ENCODE measurements at places on chromosomes 2 and 18. TPM values are rescaled to one million over a fixed set of nuclear protein-coding genes. Genes with fewer than 3 reads are reported as not detected.

Gene ITGB1BP1
- 29.9 TPM for total RNA-seq

Gene LYG2
- total RNA-seq, result not detected

Gene ACVR1C
- total RNA-seq, result 0.18 TPM

Gene FZD7
- 76.1 TPM for total RNA-seq

Gene TMX3
- 39.6 TPM for total RNA-seq

Gene RFTN2
- total RNA-seq, result 12.9 TPM

Gene TEKT4
- 0.29 TPM for total RNA-seq

Gene DSC2
- total RNA-seq, result 19.8 TPM

Gene DSC1
- 0.47 TPM for total RNA-seq

Gene GPR39
- 4.3 TPM for total RNA-seq

Gene PGAP1
- total RNA-seq, result 31.6 TPM

Gene C2orf42
- 18.7 TPM for total RNA-seq

Gene DRC1
- 0.76 TPM for total RNA-seq

Gene TRIM54
- total RNA-seq, result 10.4 TPM

Gene SMAD2
- total RNA-seq, result 90.1 TPM

Gene ASTL
- 0.18 TPM for total RNA-seq

Gene PLGLB1
- total RNA-seq, result 6.9 TPM

Gene CCDC68
- 9.3 TPM for total RNA-seq

Gene MC5R
- total RNA-seq, result 0.47 TPM

Gene DPP4
- total RNA-seq, result 85.9 TPM

Gene ZNF407
- total RNA-seq, result 28.4 TPM

Gene MC2R
- total RNA-seq, result not detected

Gene SERPINB11
- not detected for total RNA-seq

Gene BMPR2
- total RNA-seq, result 45.6 TPM

Gene LYG1
- 1.1 TPM for total RNA-seq

Gene RIT2
- 0.35 TPM for total RNA-seq

Gene ANKRD30B
- total RNA-seq, result not detected

Gene NCKAP5
- total RNA-seq, result 7.5 TPM

Gene ALPI
- total RNA-seq, result not detected

Gene RAB11FIP5
- total RNA-seq, result 32.5 TPM

Gene CAPN14
- 0.12 TPM for total RNA-seq

Gene XIRP2
- total RNA-seq, result 16.2 TPM

Gene TCF23
- total RNA-seq, result 0.35 TPM

Gene REEP1
- 6.5 TPM for total RNA-seq

Gene C2orf81
- 3.7 TPM for total RNA-seq

Gene PLCL1
- total RNA-seq, result 23.7 TPM

Gene IL36G
- not detected for total RNA-seq

Measured in metanephros (tissue), 2 donors.